ENCODE measurements at places on chromosomes 2 and 18.

- DNase-seq: no peak
These were observed 9.5 kb downstream of the SLC1A4 start for GRCh38 chr2:64998658-64999061.

- DNase-seq: no peak
These were observed 42.0 kb upstream of the EDAR start for GRCh38 chr2:109030870-109031475.

GRCh38 chr18:40874233-40874632, 1080.8 kb upstream of the PIK3C3 start:
- DNase-seq: no peak

- DNase-seq: no peak
These were observed 36.2 kb downstream of the ACOXL start for GRCh38 chr2:110768591-110768990.

DNA sequence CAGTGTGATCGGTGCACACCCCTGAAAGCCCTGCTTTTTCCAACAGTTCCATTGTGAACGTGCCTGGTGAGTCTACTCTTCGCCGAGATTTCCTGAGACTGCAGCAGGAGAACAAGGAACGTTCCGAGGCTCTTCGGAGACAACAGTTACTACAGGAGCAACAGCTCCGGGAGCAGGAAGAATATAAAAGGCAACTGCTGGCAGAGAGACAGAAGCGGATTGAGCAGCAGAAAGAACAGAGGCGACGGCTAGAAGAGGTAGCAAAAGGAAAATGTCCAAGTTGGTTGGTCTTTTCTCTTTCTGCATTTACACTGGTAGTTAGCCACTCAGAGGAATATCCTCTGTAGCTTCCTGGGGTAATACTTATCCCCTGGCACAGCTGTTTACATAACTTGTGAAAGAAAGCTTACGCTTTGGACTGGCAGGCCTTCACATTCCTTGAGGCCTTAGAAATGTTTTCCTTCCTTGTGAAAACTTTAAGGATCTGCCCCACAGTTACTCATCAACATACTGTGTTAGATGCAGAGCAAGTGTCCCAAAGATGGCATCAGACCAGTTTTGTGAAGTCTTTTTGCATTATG, 146.6 kb downstream of the MAP4K4 start:
- DNase-seq: no peak

GRCh38 chr18:73316513-73316912, 448.7 kb upstream of the NETO1 start:
- no peak for DNase-seq

DNA sequence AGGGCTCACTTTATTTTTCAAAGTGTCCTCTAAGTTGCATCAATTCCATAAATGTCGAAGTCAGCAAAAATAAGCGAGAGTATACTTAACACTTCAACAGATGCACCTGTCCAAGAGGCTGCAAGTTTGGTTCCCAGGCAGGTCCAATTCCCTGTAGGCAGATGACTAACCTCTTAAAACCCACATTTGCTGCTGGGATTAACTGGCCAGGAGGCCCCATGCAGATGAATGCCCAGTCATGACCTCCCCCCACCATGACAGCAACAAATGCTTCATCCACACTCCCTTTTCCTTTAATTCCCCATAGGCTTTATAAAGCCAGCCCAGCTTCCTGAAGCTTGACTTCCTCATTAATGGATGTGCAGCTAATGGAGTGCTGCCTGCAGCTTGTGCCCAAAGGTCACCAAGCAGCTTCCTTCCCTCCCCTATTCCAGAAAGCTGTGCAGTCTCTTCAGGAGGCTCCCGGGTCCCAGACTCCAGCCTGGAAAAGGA, 35.7 kb downstream of the REEP1 start:
- DNase-seq: no peak

- DNase-seq: no peak
These were observed 150.8 kb downstream of the AQP4 start for GRCh38 chr18:26714739-26715138.

GRCh38 chr18:22412176-22412911, 5.4 kb downstream of the CTAGE1 start:
- DNase-seq: no peak

DNA sequence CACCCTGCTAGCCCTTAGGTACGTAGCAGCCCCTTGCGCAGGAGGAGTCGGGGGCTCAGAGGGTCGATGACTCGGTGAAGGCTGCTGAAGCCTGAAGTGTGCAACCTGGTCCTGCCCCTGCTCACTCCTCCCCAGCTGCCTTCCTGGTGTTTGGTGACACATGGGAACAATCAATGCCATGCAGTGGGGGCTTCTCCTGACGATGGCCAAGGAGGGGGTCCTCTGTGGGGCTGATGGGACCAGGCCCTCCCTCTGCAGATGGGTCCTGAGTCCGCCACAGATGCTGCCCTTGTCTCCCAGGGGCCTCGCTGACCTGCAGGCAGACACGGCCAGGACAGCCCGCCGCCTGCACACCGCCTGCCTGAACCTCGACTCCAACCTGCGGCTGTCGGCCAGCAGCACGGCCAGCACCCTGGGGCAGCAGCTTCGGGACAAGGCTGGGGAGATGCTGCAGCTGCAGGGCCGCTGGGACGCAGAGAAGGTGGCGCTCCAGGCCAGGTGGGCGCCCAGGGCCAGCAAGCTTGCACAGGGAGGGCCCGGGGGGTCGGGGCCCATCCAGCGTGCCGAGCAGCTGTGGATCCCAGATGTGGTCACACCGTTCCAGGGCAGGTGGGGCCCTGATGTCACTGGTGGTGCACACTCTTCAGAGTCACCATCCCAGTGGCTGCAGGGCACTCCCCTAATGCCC, 24.6 kb downstream of the CROCC2 start:
- DNase-seq: no peak

Data from SW480 (cell line).